Liver (tissue), 10 donors: ENCODE measurements at places on chromosomes 5 and 9. TPM values are rescaled to one million over a fixed set of nuclear protein-coding genes. Genes with fewer than 3 reads are reported as not detected.

DNA sequence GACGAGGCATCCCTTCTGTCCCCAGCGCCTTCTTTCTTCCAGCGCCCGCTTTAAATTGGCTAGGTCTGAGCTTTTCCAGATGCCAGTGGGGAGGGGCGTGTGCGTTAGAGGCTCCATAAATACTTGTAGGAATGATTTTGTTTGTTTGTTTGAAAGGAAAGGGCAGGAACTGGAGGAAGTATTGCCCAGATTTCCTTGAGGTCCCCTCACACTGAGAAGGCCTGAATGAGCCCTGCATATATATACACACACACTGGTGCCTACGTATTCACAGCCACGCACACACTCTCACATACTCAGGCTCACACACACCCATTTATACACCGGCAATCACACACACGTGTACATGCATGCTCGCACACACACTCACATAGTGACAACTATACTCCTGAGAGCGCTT, 1.0 kb upstream of the SLIT3 start:
- no peak overlapping the region for H3K27ac ChIP-seq
- H3K4me1 ChIP-seq, result no peaks in the 10 kb centered on the region
- peaks cover 19% of the 10 kb centered on the region for H3K27me3 ChIP-seq
- H3K36me3 ChIP-seq, result no peaks in the 10 kb centered on the region
- no peak for DNase-seq

Gene ANXA2R
- total RNA-seq, result 2.0 TPM

- no peaks in the 10 kb centered on the region for H3K27me3 ChIP-seq
- H3K36me3 ChIP-seq, result peaks cover 6% of the 10 kb centered on the region
- no peak overlapping the region for H3K4me3 ChIP-seq
- peaks cover 23% of the 10 kb centered on the region for H3K4me1 ChIP-seq
These were observed 32.3 kb downstream of the ATP6V0E1 start for GRCh38 chr5:173015598-173016455.

Gene C9
- 128 TPM for total RNA-seq

Gene SPINK1
- 0.33 TPM for total RNA-seq

GRCh38 chr9:97501972-97502221, 431 bp downstream of the TMOD1 start:
- DNase-seq, result no peak
- H3K4me1 ChIP-seq, result peaks cover 17% of the 10 kb centered on the region
- H3K27ac ChIP-seq, result peak overlapping the region; percentile 51

DNA sequence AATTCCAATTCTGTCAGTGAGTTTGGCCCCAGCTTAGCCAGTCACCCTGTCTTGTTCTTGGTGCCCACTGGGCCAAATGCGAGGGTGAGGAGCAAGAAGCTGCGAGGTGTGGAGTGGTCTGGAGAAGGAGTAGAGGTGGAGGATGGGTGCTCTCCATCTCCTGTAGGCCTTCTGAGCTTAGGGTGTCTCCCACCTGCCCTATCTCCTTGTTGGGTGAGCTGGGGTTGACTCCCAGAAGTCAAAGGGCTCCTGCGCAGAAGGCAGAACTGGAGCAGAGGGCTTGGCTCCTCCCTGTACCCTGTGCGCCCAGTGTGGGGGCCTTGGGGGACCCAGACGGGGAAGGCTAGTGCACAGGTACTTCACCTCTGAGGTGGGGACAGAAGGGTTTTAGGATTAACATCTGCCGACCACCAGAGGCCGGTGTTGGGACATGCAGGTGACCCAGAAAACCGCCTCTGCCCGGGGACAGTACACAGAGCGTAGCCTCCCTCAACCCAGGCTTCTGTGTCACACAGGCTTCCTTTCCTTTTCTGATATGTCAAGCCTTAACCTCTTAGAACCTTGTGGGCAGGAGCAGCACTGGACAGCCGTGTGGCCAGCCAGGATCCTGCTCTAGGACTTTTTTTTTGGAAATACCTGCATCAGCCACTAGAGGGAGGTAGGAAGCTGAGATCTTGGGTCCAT, 16.9 kb downstream of the IL5 start:
- peak; percentile 53 for DNase-seq
- H3K27ac ChIP-seq, result no peak overlapping the region
- no peaks in the 10 kb centered on the region for H3K4me1 ChIP-seq
- no peaks in the 10 kb centered on the region for H3K36me3 ChIP-seq
- no peaks in the 10 kb centered on the region for H3K27me3 ChIP-seq
- H3K4me3 ChIP-seq, result no peak overlapping the region

DNA sequence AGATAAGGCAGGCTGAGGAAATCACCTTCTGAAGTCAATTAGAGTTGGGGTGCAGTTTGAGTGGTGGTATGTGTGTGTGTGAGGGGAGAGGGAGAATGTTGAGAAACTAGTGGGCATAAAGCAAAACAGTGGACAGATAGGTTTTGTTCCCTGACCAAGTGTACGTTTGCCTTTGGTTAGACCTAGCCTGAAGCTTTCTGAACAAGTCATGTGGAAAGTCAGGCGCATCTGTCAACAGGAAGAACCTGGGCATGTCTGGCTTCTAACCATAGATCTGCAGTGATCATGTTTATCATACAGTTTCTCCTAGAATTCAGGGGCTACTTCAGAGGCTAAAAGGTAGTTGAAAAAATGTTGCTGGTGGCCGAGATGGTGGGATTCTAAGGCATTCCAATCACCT, 143.2 kb upstream of the PCA3 start:
- H3K27me3 ChIP-seq, result no peaks in the 10 kb centered on the region
- DNase-seq, result no peak
- no peak overlapping the region for H3K27ac ChIP-seq
- no peaks in the 10 kb centered on the region for H3K4me1 ChIP-seq
- H3K36me3 ChIP-seq, result no peaks in the 10 kb centered on the region

- no peak overlapping the region for H3K27ac ChIP-seq
- DNase-seq, result no peak
- H3K36me3 ChIP-seq, result no peaks in the 10 kb centered on the region
- no peaks in the 10 kb centered on the region for H3K27me3 ChIP-seq
- no peaks in the 10 kb centered on the region for H3K4me1 ChIP-seq
These were observed 11.4 kb upstream of the C5orf63 start for GRCh38 chr5:127084656-127085055.

- H3K27ac ChIP-seq, result no peak overlapping the region
- H3K36me3 ChIP-seq, result peaks cover 6% of the 10 kb centered on the region
- H3K4me1 ChIP-seq, result peaks cover 14% of the 10 kb centered on the region
- no peak for DNase-seq
- no peaks in the 10 kb centered on the region for H3K27me3 ChIP-seq
These were observed 51.1 kb downstream of the C9orf152 start for GRCh38 chr9:110156902-110157301.

Gene CCIN
- total RNA-seq, result not detected

DNA sequence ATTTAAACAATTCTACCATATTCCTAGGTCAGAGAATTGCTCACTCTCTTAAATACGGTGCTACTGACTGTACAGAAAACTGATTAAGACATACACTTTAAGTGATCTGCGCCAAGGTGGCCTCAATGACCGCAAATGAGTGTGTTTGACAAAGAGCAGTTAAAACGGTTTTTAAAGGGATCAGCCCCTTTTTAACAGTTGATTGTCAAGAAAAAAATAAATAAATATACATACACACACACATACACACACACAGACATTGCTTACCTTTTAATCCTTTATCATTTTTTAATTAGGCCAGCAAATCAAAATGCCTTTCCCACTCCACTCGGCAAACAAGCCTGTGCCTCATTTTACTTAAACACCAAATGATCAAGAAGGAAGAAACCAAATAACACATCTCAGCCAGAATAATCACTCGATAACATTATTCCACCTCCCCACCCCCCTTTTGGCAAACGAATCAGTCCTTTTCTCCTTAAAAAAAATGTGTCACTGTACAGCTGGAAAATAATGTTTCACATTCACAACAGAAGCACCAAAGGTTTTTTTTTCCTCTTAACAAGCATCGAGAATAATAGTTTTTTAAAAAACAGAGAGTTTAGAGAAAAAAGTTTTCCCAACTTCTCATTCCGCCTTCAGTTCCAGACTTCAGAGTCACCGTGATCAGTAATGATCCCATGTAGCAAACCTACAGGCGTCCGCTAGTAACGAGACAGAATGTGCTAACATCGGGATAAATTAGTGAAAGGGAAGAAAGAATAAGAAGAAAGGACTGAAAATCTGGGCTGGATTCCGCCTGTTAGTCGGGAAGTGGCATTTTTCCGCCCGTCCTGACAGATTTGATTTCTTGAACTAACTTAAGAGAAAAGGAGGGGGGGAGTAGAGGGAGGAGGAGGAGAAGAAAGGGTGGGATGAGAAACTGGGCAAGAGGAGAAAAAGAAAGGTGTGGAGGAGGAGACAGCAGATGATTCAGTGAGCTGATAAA, at the start of gene ZNF608:
TSS of gene ZNF608 (minus strand) at position 712 of the 988 bp plus-strand sequence. CDS start 1,650 bp downstream, outside the sequence.
- peak within 1 kb of the TSS; percentile 96 for H3K27ac ChIP-seq
- peaks cover 16% of the 10 kb centered on the region for H3K4me1 ChIP-seq
- no peaks in the 10 kb centered on the region for H3K27me3 ChIP-seq
- DNase-seq, result no peak
- H3K4me3 ChIP-seq, result peak within 1 kb of the TSS; percentile 79

Gene BTNL8
- total RNA-seq, result 0.67 TPM

- DNase-seq, result no peak
- H3K27me3 ChIP-seq, result no peaks in the 10 kb centered on the region
- peak overlapping the region; percentile 67 for H3K4me3 ChIP-seq
- H3K27ac ChIP-seq, result peak overlapping the region; percentile 87
These were observed 602 bp upstream of the CD274 start for GRCh38 chr9:5449521-5450358.

DNA sequence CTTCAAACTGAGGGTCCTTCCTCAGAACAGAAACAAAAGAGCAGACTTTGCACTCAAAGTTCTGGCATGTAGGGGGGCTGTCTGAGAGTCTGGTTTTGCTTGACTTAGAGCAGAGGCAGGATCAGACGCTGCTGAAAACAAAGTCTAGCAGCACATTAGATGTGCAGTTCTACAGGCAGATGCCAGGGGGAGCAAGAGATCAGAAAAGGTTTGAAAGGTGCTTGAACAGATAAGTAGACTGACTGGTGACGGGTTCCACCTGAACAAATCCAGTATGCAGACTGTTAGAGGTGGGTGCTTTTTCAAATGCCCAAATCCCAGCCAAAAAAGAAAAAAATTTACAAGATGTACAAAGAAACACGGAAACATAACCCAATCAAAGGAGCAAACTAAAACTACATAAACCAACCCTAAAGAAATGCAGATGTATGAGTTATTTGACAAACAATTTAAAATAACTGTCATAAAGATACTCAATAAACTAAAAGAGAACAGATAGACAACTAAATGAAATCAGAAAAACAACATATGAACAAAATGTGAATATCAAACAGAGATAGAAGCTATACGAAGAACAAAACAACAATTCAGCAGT, 194.7 kb upstream of the FREM1 start:
- DNase-seq, result no peak
- no peaks in the 10 kb centered on the region for H3K36me3 ChIP-seq
- no peak overlapping the region for H3K4me3 ChIP-seq
- no peak overlapping the region for H3K27ac ChIP-seq

Gene NSD1
- total RNA-seq, result 25.8 TPM

Gene FIBCD1
- not detected for total RNA-seq

Gene OMD
- not detected for total RNA-seq

Gene TPPP
- 2.1 TPM for total RNA-seq

DNA sequence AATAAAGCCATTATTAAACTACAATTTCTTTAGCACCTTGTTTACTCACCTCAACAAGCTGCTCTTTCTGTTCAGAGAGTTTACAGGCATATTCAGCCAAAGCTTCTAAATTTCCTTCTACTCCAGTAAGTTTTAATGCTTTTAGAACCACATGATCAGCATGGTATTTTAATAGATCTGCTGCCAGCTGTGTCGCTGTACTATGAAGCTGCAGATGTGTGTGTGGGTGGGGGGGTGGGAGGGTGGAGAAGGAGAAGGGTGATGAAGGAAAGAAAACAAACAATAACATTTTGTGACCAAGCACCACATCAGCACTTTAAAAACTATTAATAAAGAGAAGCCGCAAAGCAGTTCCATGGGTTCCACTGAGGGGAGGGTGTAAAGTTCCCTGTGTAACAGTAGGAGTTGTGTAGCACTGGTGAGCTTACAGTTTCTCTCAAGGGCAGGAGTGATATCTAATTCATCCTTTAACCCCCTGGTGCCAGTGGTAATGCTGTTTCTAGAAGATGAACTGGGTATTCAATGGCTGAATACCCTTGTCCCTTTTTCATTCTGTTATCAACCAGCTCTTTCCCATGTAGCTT, 38.5 kb downstream of the ABITRAM start:
- H3K4me1 ChIP-seq, result no peaks in the 10 kb centered on the region
- H3K27ac ChIP-seq, result no peak overlapping the region
- H3K36me3 ChIP-seq, result peaks cover 2% of the 10 kb centered on the region
- DNase-seq, result no peak

Gene CMYA5
- 2.6 TPM for total RNA-seq

DNA sequence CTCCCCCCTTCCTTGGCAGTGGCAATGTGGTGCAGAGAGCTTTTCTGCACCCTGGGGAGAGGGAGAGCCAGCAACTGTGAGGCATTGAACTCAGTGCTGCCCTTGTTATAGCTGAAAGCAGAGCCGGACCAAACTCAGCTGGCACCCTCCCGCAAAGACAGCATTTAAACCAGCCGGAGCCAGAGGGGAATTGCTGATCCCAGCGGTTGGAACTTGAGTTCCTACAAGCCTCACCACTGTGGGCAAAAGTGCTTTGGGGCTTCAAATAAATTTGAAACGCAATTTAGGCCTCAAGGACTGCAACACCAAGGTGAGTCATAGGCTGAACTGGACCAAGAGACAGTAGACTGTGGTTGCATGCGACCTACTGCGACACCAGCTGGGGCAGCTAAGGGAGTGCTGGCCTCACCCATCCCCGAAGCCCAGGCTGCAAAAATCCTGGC, 207.6 kb upstream of the CDKN2B start:
- H3K36me3 ChIP-seq, result no peaks in the 10 kb centered on the region
- H3K27ac ChIP-seq, result no peak overlapping the region
- H3K4me1 ChIP-seq, result no peaks in the 10 kb centered on the region

GRCh38 chr9:5879419-5880181, 11.1 kb upstream of the MLANA start:
- H3K4me1 ChIP-seq, result no peaks in the 10 kb centered on the region
- H3K27ac ChIP-seq, result no peak overlapping the region
- DNase-seq, result no peak
- H3K36me3 ChIP-seq, result no peaks in the 10 kb centered on the region
- no peak overlapping the region for H3K4me3 ChIP-seq
- no peaks in the 10 kb centered on the region for H3K27me3 ChIP-seq

Gene LSM11
- total RNA-seq, result 4.0 TPM

GRCh38 chr9:137319011-137319738, 17.1 kb upstream of the NRARP start:
- H3K4me3 ChIP-seq, result no peak overlapping the region
- no peaks in the 10 kb centered on the region for H3K27me3 ChIP-seq
- no peak overlapping the region for H3K27ac ChIP-seq

DNA sequence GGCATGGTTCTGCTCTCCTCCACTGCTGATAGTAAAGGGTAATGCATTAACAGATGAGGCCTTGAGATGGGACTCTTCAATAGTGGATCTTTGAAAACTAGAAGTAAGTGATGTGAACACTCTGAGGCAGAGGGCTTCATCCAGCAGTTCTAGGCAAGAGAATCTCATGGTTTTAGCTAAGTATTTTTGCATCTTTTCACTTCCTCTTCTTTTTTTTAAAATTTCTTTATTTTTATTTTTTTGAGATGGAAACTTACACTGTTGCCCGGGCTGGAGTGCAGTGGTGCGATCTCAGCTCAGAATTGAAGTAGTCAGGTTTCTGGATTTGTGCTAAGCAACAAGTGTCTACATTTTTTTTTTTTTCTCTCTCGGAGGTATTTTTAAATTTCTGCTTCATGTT, 101.9 kb downstream of the MTRR start:
- no peak overlapping the region for H3K4me3 ChIP-seq
- no peaks in the 10 kb centered on the region for H3K36me3 ChIP-seq
- H3K27me3 ChIP-seq, result no peaks in the 10 kb centered on the region
- H3K4me1 ChIP-seq, result no peaks in the 10 kb centered on the region

Gene IFNK
- total RNA-seq, result not detected

Gene CARD19
- 15.5 TPM for total RNA-seq

- no peak for DNase-seq
- H3K27ac ChIP-seq, result no peak overlapping the region
- no peaks in the 10 kb centered on the region for H3K36me3 ChIP-seq
- H3K27me3 ChIP-seq, result no peaks in the 10 kb centered on the region
- no peaks in the 10 kb centered on the region for H3K4me1 ChIP-seq
These were observed 39.2 kb upstream of the RAB3C start for GRCh38 chr5:58543723-58544122.
